ENCODE measurements at places on chromosomes 4 and X. TPM values are rescaled to one million over a fixed set of nuclear protein-coding genes. Genes with fewer than 3 reads are reported as not detected.

DNA sequence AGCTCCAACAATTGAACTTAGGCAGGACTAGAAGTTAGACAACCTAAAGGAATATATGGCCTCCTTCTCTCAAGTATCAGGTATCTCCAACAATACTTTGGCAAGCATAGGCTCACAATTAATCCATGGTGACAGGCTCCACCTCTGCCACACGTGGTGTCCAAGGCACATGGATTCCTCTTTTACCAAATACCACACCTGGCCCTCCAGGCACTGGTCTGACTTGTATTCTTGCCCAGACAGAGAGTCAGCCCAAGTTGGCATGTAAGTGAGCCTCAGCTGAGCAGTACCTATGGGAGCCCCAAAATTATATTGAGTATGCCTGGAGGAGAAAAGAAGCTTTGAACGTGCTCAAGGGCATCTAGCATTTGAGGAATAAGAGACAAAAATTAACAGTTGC lies 19.6 kb downstream of the SRPX2 start:
- DNase-seq = no peak

DNA sequence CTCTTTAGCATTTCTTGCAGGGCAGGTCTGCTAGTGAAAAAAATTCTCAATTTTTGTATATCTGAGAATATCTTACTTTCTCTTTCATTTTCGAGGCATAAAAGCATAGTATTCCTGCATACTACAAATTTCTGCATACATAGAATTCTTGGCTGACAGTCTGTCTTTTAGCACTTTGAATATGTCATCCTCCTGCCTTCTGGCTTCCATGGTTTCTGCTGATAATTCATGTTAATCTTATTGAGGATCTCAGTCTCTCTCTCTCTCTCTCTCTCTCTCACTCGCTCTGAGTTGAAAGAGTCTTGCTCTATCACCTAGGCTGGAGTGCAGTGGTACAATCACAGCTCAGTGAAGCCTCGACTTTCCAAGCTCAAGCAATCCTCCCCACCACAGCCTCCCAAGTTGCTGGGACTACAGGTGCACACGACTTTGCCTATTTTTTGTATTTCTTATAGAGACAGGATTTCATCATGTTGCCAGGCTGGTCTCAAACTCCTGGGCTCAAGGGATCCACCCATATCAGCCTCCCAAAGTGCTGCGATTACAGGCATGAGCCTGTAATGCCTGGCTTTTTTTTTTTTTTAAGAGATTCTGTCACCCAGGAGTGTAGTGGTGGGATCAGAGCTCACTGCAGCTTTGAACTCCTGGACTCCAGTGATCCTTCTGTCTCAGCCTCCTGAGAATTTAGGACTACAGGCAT lies 161.3 kb downstream of the FNIP2 start:
- DNase-seq = no peak

- DNase-seq = no peak
These were observed 19.9 kb upstream of the KLHL8 start for GRCh38 chr4:87240341-87240740.

GRCh38 chr4:170721812-170722373 lies 632.1 kb upstream of the AADAT start:
- DNase-seq = no peak

DNA sequence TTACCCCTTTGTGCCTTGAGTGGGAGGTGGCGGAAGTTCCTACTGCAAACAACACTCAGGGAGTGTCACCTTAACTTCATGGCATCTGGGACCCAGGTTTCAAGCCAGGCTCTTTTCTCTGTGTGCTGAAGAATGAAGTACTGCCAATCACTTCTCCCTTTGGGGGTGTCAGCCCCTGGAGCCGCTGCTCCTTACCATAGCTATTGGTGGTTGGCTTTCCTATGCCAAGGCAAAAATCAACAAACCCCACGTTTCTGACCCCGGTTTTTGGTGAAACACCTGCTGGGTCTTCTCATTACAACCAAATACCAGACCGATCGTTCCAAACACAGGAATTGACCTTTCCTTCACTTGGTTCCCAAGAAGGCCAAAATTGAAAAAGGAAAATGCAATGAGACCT lies 19.7 kb upstream of the SLC2A9 start:
- DNase-seq = no peak

GRCh38 chr4:100087743-100088142 lies 102.5 kb downstream of the DDIT4L start:
- DNase-seq = no peak

RNF212 gene
- 2.2 TPM for total RNA-seq

DNA sequence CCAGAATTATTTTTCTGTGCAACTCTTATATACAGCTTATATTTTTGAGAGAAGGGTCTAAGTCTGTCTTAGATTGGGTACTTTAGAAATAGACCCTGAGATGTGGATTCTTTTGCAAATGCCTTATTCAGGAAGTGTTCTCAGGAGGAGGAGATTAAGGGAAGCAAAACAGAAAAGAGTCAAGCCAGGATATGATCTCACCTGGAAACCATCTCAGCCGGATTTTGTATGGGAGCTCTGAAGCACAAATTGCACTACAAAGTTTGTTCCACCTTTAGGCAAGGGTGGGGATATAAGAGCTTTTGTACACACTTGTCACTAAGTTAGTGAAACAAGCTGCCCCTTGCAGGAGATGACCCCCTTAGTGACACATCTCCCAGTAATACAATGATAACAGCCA lies 121.2 kb upstream of the GRPR start:
- no peak for DNase-seq

DCX gene
- not detected for total RNA-seq

GRCh38 chrX:4175221-4175620 lies 461.8 kb upstream of the PRKX start:
- DNase-seq = no peak

PRDM8 gene
- 0.29 TPM for total RNA-seq

MXRA5 gene
- total RNA-seq = not detected

GRCh38 chr4:7854697-7855370 lies 84.8 kb downstream of the AFAP1 start:
- DNase-seq = peak; percentile 83

DNA sequence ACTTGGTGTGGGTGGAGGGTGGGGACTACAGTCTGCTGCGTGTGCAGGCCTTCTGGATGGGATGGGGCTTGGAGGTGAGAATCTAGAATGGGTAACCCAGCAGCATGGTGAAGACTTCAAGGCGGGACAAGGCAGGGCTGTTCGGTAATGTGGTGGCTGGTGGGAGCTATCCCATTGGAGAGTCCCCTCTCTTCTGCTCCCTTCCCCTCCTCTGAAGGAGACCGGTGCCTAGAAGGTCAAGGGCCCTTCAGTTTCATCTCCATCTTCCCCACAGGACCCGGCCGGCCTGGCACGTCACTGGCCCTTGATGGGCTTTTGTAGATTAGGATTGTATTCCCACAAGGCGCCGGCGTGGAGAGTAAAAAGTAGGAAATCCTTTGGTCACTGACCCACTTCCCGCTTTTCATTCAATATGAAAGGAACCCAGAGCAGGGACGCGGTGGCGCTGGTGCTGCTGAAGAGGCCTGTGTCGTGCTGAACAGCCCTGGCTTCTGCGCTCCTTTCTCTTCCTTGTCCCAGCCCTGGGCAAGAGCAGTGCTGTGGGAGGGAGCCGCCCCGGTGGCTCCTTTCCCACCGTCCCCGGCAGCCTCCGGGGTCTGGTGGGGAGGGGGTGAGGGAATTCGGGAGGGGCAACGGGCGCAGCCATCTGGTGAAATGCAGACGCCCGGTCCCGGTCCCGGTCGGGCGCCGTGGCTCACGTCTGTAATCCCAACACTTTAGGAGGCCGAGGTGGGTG lies 7.3 kb upstream of the HMGB3 start:
- no peak for DNase-seq

GRCh38 chr4:153217440-153217839 lies 13.2 kb downstream of the TRIM2 start:
- no peak for DNase-seq

- peak; percentile 63 for DNase-seq
These were observed 62.8 kb downstream of the PPP1R2C start for GRCh38 chrX:42714981-42715700.

DNA sequence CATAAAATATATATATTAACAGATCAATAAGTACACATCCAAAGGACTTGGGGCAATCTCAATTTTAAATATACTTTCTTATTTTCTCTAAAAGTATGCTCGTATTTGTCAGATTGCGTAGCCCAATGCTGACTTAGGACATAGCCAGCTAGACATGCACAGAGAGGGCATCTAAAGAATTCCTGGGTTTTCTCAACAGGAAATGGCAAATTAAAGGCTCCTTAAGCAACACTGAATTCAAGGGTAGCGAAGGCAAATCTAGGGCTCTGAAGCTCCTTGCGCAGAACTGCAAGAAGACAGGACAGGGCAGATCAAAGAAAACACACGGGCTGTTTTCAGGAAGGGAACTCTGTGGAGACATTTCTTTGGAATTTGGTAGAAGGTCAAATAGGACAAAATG lies 94.6 kb upstream of the FTHL17 start:
- DNase-seq = no peak

LUZP4 gene
- not detected for total RNA-seq

- no peak for DNase-seq
These were observed 76.1 kb downstream of the MANBA start for GRCh38 chr4:102684610-102685052.

DNA sequence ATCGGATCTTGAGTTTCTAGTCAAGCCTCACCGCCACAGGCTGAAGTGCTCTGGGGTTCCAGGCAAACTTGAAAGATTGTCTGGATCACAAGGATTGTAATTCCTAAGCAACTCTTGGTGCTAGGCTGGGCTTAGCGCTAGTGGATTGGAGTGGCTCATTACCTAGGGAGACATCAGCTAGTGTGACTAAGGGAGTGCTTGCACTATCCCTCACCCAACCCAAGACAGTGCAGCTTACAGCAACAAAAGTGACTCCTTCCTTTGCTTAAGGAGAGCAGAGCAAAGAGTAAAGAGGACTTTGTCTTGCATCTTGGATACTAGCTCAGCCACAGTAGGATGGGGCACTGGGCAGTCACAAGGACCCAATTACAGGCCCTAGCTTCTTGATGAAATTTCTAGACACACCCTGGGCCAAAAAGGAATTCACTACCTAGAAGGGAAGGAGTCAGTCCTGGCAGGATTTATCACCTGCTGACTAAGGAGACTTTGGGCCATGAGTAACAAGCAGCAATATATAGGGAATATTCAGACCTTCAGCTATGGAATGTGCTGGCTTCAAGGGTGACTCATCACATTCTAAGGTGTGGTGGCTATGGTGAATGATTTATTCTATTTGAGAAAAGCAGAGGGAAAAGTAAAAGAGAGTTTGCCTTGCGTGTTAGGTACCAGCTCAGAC lies 1212.4 kb downstream of the PCDH18 start:
- DNase-seq = no peak

GRCh38 chr4:122921971-122922876 lies at the start of gene NUDT6:
NUDT6 (minus strand) TSS chr4:122922597; CDS start chr4:122922572, 25 bp downstream.
- peak; percentile 36 for DNase-seq

GRCh38 chrX:31099536-31100090 lies 27.8 kb upstream of the FTHL17 start:
- DNase-seq = peak; percentile 67

DNA sequence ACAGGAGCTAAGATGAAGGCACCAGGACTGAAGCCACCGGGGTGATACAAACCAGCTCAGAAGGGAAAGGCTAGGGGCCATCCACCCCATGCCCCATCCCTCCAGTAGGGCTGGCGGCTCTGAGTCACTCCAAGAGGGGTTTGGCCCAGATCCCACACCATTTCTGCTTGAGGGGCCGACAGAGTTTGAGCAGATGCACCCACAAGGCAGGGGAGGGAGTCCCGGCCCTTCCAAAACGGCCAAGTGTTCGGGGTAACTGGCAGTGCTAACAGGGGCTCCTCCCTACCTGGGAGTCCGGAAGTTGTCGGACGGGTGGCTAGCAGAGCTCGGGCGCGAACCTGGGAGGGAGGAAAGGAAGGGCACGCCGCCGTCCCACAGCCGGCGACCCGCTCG lies 412 bp downstream of the SLC10A3 start:
- peak; percentile 23 for DNase-seq

GRCh38 chr4:25212822-25213221 lies 21.0 kb upstream of the PI4K2B start:
- DNase-seq = no peak

GRCh38 chrX:153551135-153551534 lies 33.7 kb downstream of the ATP2B3 start:
- no peak for DNase-seq

DNA sequence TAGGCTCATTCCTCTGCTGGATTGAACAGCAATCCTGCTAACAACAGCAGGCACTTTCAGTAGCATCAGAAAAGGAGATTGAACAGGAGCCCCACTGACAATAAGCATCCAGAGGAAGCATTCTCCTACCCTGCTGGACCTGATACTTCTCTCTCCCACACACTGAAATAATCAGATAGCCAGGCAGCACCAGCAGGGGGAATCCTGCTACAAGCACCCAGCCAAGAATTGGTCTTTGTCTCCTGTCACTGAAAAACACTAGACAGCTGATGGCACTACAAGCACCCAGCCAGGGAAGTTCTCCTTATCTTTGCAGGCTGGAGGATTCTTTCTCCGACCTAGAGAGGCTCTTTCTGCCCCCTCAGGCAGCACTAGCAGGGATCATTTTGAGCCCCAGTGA lies 444.3 kb upstream of the GRIA3 start:
- DNase-seq = no peak

- DNase-seq = peak; percentile 14
These were observed 151.4 kb upstream of the STX18 start for GRCh38 chr4:4693258-4693657.

DNA sequence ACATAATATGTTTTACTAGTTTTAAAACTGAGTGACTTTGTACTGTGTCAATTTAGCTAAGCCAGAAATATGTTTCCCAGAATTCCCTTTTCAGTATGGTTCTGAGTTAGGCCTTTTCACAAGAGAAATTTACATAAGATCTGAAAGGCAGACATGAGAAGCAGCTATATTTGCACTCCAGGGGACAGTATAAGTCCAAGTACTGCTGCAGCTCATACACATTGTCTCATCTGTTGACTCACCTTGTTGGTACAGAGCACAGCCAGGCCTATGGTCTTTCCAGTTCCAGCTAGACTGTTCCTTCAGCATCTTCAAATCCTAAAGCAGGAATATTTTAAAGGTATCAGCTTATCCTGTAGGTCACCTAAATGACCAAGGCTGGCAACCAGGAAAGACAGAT lies 53.5 kb downstream of the BMP3 start:
- no peak for DNase-seq

- no peak for DNase-seq
These were observed 3.4 kb downstream of the PF4V1 start for GRCh38 chr4:73856518-73856917.

IGSF1 gene
- not detected for total RNA-seq

- no peak for DNase-seq
These were observed 3.8 kb downstream of the NAP1L5 start for GRCh38 chr4:88693792-88694191.

DNA sequence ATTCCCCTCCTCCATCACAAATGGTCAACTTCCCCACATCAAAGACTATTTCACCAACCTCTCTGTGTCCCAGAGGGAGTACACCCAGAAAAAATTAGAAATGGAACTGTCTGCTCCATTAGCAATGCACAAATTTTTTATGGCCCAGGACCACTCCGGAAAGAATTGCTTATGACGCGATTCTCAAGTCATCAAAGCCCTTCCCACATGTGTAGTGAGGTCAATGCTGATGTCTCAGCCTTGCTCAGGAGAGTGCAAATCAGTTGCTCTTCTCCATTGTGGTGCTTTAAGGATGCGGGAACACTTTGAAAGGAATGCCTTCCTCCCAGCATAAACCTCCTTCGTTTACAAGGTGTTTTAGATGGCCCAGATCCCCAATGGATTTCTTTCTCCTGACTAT lies 518.3 kb downstream of the PPARGC1A start:
- DNase-seq = no peak

- DNase-seq = no peak
These were observed 1.3 kb upstream of the ZNF141 start for GRCh38 chr4:336099-336892.

GRCh38 chr4:125123570-125124109 lies 191.1 kb upstream of the FAT4 start:
- DNase-seq = no peak
